ENCODE measurements at places on chromosomes 12 and 14. TPM values are rescaled to one million over a fixed set of nuclear protein-coding genes. Genes with fewer than 3 reads are reported as not detected.
A peak's percentile ranks its signal among the peaks of the same experiment; 100 is the strongest.

- no peak for DNase-seq
Observed at GRCh38 chr14:65838565-65838964, 426.0 kb downstream of the FUT8 start.

Gene BBS10
- total RNA-seq, result 11.0 TPM

- DNase-seq, result peak; percentile 81
Observed at GRCh38 chr12:65602610-65603295, 221.5 kb upstream of the HMGA2 start.

DNA sequence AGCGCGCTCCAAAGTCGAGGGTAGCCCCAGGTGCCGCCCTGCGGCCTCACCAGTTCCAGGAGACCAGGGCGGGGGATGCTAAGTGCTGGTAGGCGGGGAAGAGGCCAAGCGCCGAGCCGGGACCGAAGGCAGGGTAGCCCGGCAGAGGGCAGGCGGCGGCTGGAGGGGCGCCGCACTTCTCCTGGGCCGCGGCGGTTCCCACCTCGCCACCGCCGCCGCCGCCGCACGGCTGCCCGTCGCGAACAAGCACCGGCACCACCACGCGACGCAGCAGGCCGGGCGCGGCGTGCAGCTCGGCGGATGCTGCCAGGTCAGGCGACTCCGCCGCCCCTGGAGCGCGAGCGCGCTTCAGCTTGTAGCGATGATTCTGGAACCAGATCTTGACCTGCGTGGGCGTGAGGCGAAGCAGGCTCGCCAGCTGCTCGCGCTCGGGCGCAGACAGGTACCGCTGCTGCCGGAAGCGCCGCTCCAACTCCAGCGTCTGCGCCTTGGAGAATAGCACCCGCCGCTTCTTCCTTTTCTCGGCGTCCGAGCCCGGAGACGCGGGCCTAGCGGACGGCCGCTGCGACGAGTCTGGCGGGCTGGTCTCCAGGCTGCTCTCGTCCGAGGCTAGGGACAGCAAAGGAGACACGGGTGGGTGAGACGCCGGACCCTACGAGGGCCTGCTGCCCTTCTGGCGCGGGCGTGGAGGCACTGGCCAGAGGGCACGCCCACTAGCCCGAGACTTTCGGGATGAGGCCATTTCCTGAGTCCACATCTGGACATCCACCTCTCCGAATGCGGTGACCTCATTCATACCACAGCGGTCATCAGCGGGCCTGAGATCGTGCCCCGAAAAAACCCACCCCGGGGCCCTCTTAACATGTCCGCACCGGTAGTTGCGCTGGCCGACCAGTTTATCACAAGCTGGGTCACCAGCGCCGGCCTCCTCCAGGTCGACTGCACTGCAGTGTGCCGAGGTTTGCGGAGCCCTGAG lies 1.3 kb downstream of the NKX2-8 start:
- DNase-seq, result no peak

DNA sequence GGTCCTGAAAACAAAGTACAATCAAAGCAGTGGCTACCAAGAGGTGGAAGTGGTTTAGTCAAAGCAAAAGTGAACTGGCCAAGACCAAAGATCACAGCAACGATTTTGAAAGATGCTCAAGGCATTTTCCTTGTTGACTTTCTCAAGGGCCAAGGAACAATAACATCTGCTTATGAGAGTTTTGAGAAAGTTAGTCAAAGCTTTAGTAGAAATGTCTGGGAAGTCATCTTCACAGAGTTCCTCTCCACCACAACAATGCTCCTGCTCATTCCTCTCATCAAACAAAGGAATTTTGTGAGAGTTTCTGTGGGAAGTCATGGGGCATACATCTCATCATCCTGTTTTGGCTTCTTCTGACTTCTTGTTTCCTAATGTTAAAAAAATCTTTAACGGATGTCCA lies 80.1 kb downstream of the PLEKHA5 start:
- no peak for DNase-seq

Gene TAS2R13
- total RNA-seq, result 0.28 TPM

DNA sequence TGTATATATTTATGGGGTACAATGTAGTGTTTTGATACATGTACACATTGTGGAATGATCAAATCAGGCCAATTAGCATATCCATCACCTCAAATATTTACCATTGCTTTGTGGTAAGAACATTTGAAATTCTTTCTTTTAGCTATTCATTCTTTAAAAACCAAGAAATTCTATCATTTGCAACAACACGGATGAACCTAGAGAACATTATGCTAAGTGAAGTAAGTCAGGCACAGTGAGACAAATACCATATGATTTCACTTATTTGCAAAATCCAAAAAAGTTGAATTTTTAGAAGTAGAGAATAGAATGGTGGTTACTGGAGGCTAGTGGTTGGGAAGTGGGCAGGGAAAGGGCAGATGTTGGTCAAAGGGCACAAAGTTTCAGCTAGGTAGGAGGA lies 129.3 kb upstream of the PTPRQ start:
- no peak for DNase-seq

GRCh38 chr14:75515629-75515996 lies 6.7 kb upstream of the BATF start:
- DNase-seq, result no peak

GRCh38 chr12:59700153-59700450 lies 104.3 kb downstream of the SLC16A7 start:
- DNase-seq, result no peak

GRCh38 chr14:51564986-51565604 lies 86.6 kb upstream of the FRMD6 start:
- DNase-seq, result no peak

- DNase-seq, result peak; percentile 67
Observed at GRCh38 chr14:33839193-33840076, 111.4 kb downstream of the EGLN3 start.

GRCh38 chr14:64760146-64760755 lies 56.0 kb downstream of the PLEKHG3 start:
- peak; percentile 31 for DNase-seq

GRCh38 chr14:31312934-31313333 lies 105.3 kb upstream of the HECTD1 start:
- no peak for DNase-seq

Gene LBHD2
- total RNA-seq, result not detected

- DNase-seq, result no peak
Observed at GRCh38 chr14:103267226-103267910, 66.7 kb upstream of the EIF5 start.

- peak; percentile 23 for DNase-seq
Observed at GRCh38 chr12:75868501-75868900, 163.1 kb downstream of the PHLDA1 start.

GRCh38 chr12:6294156-6295093 lies 16.1 kb upstream of the PLEKHG6 start:
- no peak for DNase-seq

Gene COCH
- 0.96 TPM for total RNA-seq

Gene OR8S1
- total RNA-seq, result not detected

- no peak for DNase-seq
Observed at GRCh38 chr12:7100239-7100638, 8.0 kb upstream of the C1R start.

DNA sequence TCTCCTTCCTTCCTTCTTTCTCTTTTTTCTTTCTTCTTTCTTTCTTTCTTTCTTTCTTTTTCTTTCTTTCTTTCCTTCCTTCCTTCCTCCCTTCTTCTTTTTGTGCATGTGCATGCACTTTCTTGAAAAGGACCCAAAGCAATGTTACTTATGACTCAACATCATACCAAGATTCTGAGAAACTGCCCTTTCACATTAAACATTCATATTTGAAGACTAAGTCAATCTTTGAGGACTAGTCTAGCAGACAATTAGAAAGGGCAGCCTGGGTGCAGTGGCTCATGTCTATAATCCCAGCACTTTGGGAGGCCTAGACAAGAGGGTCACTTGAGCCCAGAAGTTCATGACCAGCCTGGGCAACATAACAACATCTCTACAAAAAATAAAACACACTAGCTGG lies 212.8 kb upstream of the KITLG start:
- DNase-seq, result no peak

- DNase-seq, result no peak
Observed at GRCh38 chr14:75469606-75470237, 41.9 kb downstream of the JDP2 start.

Gene RBP5
- 3.2 TPM for total RNA-seq

GRCh38 chr14:66432334-66432733 lies 53.8 kb upstream of the CCDC196 start:
- no peak for DNase-seq

Gene IL26
- total RNA-seq, result not detected

- peak; percentile 66 for DNase-seq
Observed at GRCh38 chr12:124650912-124651311, 83.5 kb upstream of the NCOR2 start.

DNA sequence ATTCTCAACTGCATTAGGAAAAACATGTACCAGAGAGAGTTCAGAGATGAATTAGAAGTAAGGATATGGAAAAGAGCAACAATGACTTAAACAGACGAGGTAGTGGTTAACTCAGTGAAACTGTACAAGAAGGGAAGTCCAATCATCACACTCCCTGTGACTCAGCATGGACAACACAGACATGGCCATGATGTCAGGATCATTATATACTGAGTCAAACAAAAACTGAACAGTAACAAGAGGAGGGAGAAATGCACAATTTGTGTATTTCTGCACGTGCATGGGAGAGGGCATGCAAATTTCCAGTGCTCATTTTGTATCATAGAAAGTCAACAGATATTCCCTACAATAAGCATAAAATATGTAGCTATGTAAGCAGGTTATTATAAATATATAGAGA lies 1037.8 kb downstream of the BCL11B start:
- DNase-seq, result no peak

DNA sequence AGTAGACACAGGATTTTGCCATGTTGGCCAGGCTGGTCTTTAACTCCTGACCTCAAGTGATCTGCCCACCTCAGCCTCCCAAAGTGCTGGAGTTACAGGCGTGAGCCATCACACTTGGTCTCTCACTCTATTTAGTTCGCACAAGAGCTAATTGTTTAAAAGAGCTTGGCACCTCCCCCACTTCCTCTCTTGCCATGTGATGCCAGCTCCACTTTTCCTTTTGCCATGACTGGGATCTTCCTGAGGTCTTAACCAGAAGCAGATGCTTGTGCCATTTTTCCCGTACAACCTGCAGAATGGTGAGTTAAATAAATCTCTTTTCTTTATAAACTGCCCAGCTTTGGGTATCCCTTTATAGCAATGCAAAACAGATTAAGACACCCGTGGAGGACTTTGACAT lies 200.1 kb upstream of the FRMD6 start:
- DNase-seq, result no peak

Gene TAS2R9
- not detected for total RNA-seq

Gene HOTAIR
- not detected for total RNA-seq

Data from heart right ventricle (tissue), 16 donors.